Central memory CD4-positive, alpha-beta T cell (primary cell): ENCODE measurements at places on chromosomes 13 and 19.

DNA sequence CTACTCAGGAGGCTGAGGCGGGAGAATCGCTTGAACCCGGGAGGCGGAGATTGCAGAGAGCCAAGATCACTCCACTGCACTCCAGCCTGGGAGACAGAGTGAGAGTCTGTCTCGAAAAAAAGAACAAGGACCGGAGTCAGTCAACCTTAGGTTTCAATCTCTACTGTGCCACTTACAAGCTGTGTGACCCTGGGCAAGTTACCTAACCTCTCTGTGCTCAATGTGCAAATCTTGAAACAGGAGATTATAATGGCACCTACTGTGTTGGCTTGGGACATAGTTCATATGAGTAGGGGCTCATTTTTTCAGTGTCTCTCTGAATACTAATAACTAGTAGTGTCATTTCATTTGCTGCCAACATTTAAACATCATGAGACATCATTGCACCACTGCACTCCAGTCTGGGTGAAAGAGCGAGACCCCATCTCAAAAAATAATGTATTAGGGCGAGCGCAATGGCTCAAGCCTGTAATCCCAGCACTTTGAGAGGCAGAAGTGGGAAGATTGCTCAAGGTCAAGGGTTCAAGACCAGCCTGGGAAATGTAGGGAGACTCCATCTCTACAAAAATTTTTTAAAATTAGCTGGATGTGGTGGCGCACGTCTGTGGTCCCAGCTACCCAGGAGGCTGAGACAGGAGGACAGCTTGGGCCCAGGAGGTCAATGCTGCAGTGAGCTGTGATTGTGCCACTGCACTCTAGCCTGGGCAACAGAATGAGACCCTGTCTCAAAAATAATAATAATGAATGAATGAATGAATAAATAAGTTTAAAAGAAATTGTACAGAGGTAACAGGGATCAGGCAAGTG is 5.5 kb downstream of the C3 start:
- no peak for DNase-seq

- DNase-seq: no peak
These were observed 38.2 kb downstream of the MTMR6 start for GRCh38 chr13:25249001-25249543.

DNA sequence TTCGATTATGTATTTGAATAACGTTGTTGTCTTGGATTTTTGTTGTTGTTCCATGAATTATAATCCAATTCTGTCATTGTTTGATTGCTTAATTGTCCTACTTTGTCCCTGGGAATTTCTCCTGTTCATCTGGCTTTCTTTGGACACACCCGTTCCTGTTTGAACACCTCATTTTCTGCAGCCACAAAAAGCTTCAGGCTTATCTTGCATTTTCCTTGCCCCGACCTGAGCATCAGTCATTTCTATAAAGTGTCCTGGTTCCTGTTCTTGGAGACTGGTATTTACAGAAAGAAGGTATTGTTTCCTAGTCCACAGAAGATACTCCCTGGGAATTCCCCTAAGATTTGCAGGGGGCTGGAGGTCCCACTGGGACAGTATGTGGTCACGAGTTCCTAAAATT is 731.8 kb upstream of the ARGLU1 start:
- no peak for DNase-seq

DNA sequence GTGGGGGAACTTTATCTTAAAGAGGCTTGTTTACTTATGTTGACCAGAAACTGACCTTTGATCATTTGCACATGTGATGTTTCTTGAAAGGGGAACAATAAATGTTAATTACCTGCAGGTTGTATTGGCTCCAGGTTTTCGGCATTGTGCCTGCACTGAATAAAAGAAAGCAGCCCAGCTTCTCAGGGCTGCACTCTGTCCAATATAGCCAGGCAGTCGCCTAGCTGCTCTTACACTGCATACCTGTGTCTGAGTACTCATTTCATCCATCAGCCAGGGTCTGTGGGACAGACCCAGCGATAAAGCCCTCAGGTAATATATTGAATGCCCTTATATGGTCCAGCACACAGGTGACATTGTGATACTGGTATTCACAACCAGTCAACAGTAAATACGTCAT is 8.9 kb upstream of the ZNF726 start:
- no peak for DNase-seq

GRCh38 chr19:5032101-5032967 is 63.4 kb downstream of the KDM4B start:
- DNase-seq: no peak

- DNase-seq: no peak
These were observed 161.6 kb downstream of the ZIC5 start for GRCh38 chr13:99809926-99810325.

DNA sequence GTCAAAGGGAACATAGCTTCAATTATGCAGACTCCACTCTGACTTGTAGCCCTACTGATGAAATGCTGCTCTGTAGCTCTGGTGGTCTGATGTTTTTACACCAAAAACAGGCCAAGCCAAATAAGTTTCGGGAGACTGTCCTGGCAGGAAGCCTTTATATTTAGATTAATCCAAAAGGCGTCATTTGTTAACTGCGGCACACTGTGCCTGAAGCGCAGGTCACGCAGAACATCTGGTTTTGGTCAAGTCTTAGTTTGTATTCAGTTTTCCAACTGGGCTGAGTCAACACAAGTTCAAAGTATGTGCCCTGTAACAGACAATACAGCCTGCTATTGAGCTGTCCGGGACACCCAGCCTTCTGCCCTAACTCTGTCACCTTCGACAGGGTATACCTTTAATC is 154.6 kb upstream of the IPO5 start:
- DNase-seq: no peak

GRCh38 chr13:66365101-66365500 is 865.0 kb downstream of the PCDH9 start:
- DNase-seq: no peak

GRCh38 chr13:59477011-59477410 is 686.7 kb downstream of the DIAPH3 start:
- no peak for DNase-seq

GRCh38 chr19:38556521-38557174 is 61.1 kb downstream of the MAP4K1 start:
- no peak for DNase-seq

DNA sequence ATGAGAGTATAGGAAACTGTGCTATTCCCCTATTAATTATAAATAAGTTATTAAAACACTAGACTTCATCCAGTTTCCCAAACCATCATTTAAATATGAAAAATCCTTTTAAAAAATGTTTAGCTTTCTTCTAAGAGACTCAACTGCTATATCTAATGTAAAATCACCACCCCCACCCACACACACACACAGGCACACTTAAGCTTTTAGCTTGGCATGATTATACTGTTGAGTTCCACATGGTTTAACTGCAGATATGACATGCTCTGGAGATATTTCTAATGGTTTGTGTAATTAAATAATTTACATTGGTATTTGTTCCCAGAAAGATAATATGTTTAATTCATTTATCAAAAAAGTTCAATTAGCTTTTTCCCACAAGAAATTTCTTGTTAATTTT is 1700.1 kb upstream of the SLC10A2 start:
- DNase-seq: no peak
